Kidney tubule cell (primary cell): ENCODE measurements at places on chromosomes 2 and 18.
A peak's percentile ranks its signal among the peaks of the same experiment; 100 is the strongest.

DNA sequence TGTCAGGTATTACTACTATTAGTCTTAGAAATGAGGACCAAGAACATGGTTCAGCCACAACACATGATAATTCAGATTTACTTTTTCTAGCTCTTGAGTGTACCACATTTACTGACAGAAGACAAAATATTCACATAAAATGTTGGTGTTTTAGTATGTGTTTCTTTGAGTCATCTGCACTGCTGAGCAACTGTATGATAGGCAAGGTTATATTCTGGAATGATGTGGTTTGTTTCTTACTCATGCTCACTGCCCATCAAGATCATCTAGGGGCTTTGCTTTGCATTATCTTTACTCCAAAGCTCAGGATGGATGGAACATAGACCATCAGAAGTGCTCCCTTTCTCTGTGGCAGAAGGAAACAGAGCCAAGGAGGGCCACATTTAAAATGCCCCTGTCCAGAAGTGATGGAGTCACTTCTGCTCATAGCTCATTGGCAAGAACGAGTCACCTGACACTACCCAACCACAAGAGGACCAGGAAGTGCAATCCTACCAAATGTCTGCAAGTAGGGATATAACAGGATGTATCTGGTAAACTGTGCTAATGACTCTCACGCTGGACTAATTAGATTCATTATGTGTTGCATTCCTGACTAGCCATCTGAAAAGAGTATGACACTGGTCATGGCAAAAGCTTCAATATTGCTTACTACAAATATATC, 81.5 kb downstream of the DIS3L2 start:
- peak; percentile 66 for DNase-seq

- no peak for DNase-seq
Measured at GRCh38 chr2:62800618-62801017, 95.1 kb downstream of the EHBP1 start.

- no peak for DNase-seq
Measured at GRCh38 chr2:135836596-135837270, at the start of gene LCT. Gene LCT, minus strand, starts transcription at chr2:135837184. Its CDS starts 15 bp downstream, at chr2:135837169.

DNA sequence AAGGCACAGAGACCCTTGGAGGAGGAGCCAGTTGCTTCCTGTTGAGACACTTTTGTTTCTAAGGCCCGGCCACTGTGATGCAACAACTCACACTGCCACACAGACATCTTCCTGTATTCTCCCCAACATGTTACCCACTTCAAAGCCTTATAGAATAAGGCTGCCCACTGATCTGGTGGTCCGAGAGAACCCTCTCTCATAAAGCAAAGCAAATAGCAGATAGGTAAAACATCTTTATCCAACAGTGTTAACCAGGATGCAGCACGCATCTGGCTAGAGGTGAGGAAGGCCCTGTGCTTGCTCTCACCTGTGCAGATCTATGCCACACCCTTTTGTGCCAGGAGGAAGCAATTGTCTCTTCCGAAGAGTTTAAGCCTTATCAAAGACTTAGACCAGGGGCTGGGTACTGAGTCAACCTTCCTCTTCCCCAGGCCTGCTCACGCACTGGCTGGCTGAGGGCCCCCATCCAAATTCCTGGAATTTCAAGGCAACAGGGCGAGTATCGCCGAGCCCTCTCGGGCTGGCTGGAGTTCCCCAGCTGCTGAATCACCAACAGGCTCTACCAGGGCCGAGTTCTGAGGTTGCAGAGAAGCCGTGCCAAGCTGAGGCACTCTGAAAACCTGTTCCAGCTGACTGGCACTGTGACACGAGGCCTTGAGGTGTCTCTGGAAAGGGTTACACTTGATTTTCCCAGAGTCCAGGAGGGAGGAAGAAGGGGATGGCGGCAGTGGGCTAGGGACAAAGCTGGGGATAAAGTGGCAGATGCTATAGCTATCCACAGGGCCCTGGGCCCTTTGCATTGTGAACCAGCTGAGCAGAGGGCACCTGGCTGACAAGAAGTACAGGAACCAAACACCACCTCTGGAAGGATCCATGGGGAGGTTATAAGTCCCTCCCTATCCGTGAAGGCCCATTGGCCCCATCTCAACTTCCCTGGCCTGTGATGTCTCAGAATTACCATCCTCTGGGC, 29.3 kb downstream of the TGFA start:
- DNase-seq, result peak; percentile 99

GRCh38 chr2:51981783-51982182, 949.9 kb upstream of the NRXN1 start:
- DNase-seq, result no peak
